ENCODE measurements at places on chromosomes 7 and 10. TPM values are rescaled to one million over a fixed set of nuclear protein-coding genes. Genes with fewer than 3 reads are reported as not detected.
A peak's percentile ranks its signal among the peaks of the same experiment; 100 is the strongest.

Gene ZNF25
- 3.0 TPM for total RNA-seq

DNA sequence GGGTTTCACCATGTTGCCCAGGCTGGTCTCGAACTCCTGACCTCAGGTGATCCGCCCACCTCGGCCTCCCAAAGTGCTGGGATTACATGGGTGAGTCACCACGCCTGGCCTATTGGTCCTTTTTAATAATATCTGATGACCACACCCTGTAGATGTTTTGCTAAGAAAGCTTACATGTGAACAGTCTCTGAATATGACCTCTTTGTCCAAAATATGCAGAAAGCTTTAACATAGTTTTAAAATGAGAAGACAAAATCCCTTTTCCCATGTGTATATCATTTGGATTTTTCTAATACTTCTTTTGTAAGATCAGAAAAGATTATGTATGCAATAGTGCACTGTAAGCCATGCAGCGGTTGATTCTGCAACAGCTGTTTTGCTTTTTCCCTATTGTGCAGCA, 38.5 kb downstream of the MCU start:
- no peak for DNase-seq

DNA sequence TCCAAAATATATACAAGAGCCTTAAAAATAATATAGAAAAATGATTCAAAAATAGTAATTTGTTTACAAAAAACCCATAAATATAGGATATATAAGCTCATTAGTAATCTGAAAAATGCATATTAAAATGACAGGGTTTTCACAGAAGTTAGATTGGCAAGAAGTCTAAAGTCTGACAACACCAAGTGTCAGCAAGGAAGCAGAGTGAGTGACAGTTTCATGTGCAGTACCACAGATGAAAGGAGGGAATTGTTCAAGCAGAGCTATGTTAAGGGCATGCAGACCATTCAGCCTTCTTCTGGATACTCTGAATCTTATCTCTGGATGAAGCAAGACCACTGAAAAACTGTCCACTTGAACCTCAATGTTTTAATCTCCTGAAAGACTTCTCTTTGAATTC, 55.9 kb downstream of the ZNF248 start:
- DNase-seq = no peak

Gene MAGI2
- 0.05 TPM for total RNA-seq

Gene PTPRE
- 72.0 TPM for total RNA-seq

Gene RAMP3
- total RNA-seq = not detected

Gene SEMA3D
- total RNA-seq = not detected

DNA sequence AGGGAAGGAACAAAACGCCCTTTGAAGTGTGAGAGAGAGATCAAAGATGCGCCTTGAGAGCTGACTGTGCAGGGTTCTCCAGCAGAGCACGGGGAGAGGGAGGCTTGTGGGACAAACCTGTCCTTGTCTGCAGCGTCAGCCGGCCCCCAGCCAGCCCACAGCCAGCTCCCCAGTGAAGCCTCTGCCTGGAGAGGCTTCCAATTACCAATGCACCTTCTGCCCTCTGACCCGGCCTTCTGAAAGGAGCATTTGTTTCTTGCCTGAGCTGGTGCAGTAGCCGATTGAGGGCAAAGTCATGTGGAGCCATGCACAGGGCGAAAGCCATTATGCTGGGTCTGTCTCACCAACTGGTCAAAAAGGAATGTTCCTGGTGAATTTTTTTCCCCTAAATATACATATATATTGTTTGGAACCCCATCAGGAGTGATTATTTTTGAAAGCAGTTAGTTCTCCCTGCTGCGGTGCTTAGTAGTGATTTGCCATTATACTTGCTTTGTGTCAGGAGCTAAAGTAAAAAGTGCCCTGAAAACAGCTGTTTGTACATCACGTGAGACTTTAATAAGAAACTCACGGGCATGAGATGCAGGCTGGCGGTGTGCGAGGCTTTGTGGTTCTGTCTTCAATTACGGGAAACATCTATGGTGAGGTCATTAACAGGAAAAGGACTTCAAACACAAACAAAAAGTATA, 268.6 kb downstream of the KLF6 start:
- DNase-seq = no peak

DNA sequence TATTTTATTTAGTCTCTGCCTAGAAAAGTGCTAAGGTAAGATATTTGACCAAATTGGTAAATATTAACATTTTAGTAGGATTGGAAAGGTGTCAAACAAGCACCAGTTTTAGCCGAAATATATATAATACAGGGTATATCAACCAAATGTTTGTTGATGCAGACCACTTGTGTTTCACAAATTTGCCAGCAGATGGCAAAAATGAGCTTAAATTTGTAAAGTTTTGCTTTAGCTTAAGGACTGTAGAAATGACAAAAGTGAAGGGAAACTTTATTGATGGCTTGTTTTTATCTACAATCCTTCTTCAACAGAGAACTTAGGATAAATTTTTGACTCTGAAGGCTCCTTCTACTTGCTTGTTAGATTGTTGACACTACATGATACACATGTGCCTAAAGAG, 4.8 kb upstream of the POLR1F start:
- peak; percentile 4 for DNase-seq

DNA sequence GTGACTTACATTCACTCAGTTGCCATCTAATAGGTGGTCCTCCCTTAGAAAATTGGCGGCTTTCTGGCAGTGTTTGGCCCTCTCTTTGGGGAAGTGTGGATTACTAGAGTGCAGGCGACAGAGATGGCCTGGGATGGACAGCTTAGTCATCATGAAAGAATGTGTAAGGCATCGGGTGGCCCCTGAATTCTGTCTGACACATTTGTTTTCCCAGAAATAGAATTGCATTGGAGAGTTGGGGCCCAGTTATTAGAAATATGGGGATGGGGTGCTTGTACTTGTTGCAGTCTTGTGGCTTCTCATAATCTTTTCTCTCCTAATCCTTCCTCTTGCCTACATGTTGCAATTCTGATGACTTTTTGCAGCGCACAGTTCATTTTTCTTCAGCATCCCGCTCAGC, 13.8 kb downstream of the TCF7L2 start:
- DNase-seq = no peak

Gene FAM25A
- not detected for total RNA-seq

Gene PPP1R9A
- 0.11 TPM for total RNA-seq

Gene GALNT17
- total RNA-seq = not detected

GRCh38 chr7:54345746-54346145, 196.4 kb upstream of the VSTM2A start:
- DNase-seq = no peak

DNA sequence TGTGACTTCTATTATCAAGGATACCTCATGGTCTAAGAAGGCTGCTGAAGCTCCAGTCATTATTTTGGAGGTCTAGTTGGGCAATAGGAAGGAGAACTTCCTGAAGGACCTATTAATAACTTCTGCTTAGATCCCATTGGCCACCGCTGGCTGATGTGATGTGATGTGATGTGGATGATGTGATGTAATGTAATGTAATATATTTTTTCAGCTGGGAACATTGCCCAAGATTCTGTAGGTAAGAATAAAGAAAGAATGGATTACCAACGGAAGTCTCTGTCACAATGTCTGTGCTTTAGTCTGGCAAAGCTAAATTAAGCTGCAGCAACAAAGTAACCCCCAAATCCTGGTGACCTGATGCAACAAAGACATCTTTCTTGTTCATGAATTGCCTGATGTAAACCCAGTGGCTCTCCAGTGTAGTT, 233.7 kb downstream of the PTEN start:
- no peak for DNase-seq

DNA sequence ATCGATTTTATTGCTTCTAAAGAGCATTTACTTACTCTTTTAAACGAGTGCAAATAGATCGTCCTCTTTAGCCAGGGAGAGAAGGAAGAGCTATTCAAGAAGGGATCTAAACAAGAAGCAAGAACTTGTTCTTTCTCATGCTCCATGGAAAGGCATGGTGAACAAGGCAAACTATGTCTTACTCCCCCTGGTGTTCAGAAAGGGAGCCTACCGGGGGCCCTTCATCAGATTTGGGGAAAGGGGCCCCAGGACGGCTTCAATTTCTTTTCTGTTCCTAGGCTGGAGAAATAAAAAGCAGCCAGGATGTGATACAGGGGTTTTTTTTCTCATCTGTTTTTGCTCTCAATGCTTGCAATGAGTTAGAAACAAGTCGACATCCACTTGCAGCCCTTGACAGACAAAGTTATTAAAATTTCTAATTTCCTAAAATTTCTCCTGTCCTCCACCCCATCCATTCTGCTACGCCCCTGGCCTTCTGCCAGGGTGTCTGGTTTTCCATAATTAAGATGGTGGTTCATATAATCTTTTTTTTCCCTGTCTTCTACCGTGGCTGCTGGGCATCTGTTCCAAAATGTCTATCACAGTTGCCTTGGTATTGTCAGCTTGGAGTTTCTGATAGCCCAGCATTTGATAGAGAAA, 214.4 kb downstream of the CREB5 start:
- DNase-seq = no peak

GRCh38 chr7:116546054-116546453, 21.2 kb downstream of the CAV1 start:
- DNase-seq = no peak
